ENCODE measurements at places on chromosomes 6 and 20. TPM values are rescaled to one million over a fixed set of nuclear protein-coding genes. Genes with fewer than 3 reads are reported as not detected.

OR2B6 gene
- total RNA-seq: not detected

NOTCH4 gene
- total RNA-seq: 43.5 TPM

DEFB127 gene
- not detected for total RNA-seq

SLC16A10 gene
- total RNA-seq: 19.1 TPM

ARMH2 gene
- not detected for total RNA-seq

MAP3K4 gene
- 33.6 TPM for total RNA-seq

CENPQ gene
- total RNA-seq: 1.8 TPM

CLPSL2 gene
- not detected for total RNA-seq

GSTA3 gene
- total RNA-seq: not detected

RAB5IF gene
- total RNA-seq: 104 TPM

GPR63 gene
- total RNA-seq: 1.7 TPM
